ENCODE measurements at places on chromosomes 4 and X.

DNA sequence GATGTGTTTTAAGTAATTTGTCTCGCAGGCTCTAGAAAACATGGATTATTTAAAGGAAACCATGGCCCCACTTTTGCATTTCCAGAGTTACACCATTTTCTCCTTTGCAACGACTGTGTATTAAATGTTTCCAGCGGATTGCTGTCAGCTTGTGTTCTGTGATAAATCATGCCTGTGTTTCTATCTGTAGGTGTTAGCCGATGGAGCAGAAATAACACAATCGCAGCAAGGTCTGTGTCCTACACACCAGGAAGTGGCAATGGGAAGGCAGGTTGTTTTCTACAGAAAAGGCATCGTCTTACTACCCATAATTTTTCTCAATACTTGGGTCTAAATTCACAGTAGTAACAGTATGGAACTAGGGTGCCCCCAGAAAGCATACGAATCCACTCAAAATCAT lies 590.1 kb downstream of the NLGN4X start:
- DNase-seq = no peak

DNA sequence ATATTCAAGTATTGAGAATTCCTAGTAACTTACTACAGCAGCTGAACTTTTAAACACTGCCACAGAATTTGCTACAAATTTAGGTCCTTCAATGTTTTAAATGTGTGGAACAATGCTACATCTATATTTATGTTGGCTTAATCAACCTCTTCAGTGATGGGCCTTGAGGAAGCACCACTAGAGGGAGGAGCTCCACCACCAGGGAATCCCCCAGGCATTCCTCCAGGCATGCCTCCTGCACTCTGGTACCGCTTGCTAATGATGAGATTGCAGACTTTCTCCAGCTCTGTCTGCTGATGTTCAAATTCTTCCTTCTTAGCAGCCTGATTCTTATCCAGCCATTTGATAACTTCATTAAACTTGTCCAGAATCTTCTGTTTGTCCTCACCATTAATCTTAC lies 190.8 kb downstream of the HTR2C start:
- no peak for DNase-seq

DNA sequence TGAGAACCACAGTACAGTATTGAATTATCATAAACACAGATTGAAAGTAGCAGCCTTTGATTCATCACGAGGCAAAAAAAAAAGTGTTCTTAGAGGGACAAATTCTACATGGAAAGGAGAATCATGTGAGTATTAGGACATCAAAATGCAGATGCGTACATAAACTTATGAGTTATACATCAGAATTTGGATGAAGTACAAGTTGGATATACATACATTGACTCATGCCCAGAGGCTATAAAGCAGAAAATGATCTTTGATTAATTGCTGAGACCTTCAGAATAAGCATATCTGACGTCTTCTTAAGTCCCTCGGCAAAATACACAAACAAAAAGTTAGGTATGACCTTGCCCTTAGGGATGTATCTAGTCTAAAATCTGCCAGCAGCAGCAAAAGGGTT lies 206.4 kb downstream of the LDB2 start:
- no peak for DNase-seq

DNA sequence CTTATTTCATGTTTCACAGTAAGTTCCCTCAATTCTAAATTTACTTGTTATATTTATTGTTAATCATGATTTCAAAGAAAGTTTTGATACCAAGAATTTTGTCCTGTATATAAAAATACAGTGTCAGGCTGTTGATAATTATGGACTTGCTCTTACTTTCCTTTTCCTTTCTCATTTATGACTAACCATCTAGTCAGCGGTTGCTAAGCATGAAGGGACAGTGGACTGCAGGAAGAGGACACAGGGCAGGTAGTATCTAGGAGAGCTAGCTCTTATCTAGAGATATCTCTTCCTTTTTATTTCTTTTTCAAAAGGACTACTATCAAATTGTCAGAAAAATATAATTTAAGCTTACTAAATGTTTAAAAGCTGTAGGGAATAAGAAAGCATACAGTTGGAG lies 1.6 kb downstream of the OPRPN start:
- no peak for DNase-seq
